Left kidney (tissue), 8 donors: ENCODE measurements at places on chromosomes 12 and 14. TPM values are rescaled to one million over a fixed set of nuclear protein-coding genes. Genes with fewer than 3 reads are reported as not detected.

GRCh38 chr12:82430541-82431145, 72.3 kb downstream of the METTL25 start:
- no peak for DNase-seq

- DNase-seq, result no peak
Observed at GRCh38 chr12:75944097-75944904, 87.3 kb downstream of the PHLDA1 start.

GRCh38 chr12:102992720-102993119, 35.2 kb downstream of the ASCL1 start:
- DNase-seq, result no peak

GRCh38 chr14:101992708-101993107, 28.3 kb downstream of the DYNC1H1 start:
- no peak for DNase-seq

- DNase-seq, result no peak
Observed at GRCh38 chr14:54502602-54503001, 7.1 kb upstream of the CGRRF1 start.

DNA sequence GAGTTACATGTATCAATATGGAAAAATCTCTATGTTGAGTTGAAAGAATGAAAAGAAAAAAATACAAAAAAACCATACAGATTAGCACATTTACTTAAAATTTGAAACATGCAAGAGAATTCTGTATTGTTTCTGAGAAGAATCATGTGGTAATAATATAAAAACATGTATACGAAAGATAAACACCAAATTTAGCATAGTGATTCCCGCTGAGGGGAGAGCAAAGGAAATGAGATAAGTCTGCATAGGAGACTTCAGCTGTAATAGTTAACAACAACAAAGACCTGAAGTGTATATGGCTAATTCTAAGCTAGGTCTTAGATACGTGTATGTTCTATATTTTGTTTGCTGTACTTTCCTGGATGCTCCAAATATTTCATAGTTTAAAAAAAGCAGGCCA, 46.5 kb downstream of the FNTB start:
- no peak for DNase-seq

GRCh38 chr12:50984586-50985298, 32.4 kb downstream of the HIGD1C start:
- DNase-seq, result no peak

DNA sequence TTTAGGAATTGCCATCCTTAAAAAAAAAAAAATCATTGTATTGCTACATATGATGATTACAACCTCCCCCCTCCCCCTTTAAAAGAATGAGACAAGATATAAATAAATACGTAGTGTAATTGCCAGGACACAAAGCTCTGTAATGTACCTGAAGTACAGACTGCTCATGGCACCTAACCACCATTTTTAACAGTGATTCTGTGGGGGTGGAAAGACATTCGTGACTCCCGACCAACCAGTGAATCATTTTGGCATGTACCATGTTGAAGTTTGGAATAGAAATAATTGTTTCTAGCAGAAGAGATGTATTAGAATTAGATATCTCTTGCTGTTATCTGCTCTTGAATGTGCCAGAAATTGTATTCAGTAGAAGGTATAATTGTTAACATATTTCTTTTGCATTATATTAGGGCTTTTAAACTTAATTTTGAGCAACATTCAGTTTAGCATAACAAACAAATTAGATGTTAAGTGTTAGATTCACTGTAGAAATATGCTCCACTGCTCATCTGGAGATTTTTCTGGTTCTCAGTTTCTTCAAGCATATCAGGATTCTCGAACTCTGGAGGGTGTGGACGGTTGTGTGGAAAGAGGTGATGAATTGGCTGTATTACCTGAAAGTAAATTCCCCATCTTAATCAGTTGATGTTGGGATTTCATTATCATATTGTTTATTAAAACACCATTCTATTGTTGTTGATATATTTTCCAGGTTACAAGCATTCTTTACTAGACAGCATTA, 31.1 kb downstream of the FRS2 start:
- DNase-seq, result no peak

GRCh38 chr12:120801146-120801545, 75.5 kb downstream of the ACADS start:
- no peak for DNase-seq

GRCh38 chr12:74646831-74647230, 109.2 kb downstream of the ATXN7L3B start:
- peak; percentile 6 for DNase-seq

DNA sequence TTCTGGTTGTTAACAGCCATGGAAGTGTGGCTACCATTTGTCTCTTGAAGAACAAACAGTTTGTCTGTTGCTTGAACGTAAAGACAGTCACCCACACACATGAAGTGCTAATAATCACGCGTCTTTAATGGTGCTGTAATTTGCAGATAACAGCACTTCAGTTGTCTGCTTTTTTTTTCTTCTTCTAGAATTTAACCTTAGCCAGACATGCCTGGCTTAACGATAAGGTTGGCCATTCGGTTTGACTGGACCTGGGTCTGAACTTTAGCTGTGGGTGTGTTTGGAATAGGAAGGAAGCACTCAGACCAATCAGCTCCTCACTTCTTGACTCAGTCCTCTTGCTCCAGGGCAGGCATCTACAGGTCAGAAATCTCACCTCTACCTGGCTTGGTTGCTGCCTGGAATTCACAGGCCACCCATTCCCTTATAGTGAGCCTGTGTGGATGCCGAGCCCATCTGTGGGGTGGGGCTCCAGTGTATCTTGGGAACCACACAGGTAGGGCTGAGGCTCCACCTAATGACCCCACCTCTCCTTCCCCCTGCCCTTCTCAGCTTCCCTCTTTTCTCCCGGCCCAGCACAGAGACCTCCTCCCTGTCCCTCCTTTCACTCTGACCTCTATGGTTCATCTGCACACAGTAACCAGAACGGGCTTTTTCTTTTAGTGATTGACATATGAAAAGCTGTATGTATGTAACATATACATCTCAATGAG, 246.4 kb upstream of the PWP1 start:
- DNase-seq, result no peak

DNA sequence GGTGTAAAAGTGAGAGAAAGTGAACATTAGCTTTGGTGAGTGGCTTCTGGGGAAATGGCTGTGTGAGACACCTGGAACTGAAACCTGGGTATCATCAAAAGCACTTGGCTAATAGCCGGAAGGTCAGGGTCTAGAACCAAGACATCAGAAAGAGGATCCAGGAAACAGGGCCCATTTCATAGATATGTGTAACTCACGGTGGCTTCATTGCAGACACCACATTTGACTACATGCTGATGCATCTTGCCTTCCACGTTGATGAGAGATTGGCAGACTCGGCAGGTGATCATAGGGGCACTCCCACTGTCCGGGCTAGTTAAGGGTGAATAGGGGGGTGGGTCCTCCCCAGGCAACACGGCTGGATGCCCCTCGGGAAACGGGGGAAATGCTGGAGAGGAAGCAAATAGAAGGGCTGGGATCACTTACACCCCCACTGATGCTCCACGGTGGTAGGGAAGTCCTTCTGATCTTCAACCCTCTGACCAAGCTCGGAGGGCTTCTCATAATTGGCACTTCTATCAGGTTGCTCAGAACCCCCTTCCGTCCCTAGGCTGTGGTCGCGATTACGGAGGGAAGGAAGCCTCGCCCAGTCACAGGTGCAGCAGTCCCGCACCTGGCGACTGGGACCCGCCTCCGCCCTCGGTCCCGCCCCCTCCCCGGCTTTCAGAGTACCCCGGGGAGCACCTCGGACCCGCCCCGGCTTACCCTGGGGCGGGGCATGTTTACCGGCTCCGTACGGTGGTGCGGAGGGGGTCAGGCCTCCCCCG, 593 bp downstream of the PIP4P1 start:
- no peak for DNase-seq

GRCh38 chr14:69484444-69485314, at the start of gene PLEKHD1:
PLEKHD1 (plus strand) TSS chr14:69484728; CDS start chr14:69484966, 238 bp downstream.
- no peak for DNase-seq

GRCh38 chr14:49897965-49898364, 5.1 kb downstream of the ARF6 start:
- no peak for DNase-seq

DNA sequence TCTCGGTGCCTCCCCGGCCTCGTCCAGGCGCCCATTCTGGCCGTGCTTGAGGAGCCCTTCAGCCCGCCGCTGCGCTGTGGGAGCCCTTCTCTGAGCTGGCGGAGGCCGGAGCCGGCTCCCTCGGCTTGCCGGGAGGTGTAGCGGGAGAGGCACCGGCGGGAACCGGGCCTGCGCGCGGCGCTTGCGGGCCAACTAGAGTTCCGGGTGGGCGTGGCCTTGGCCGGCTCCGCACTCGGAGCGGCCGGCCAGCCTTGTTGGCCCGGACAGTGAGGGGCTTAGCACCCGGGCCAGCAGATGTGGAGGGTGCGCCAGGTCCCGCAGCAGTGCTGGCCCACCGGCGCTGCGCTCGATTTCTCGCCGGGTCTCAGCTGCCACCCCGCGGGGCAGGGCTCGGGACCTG, 168.7 kb upstream of the RPL10L start:
- no peak for DNase-seq

- no peak for DNase-seq
Observed at GRCh38 chr12:24155042-24155441, 205.6 kb upstream of the SOX5 start.

GRCh38 chr12:8847435-8847834, 25.0 kb downstream of the A2ML1 start:
- no peak for DNase-seq

DNA sequence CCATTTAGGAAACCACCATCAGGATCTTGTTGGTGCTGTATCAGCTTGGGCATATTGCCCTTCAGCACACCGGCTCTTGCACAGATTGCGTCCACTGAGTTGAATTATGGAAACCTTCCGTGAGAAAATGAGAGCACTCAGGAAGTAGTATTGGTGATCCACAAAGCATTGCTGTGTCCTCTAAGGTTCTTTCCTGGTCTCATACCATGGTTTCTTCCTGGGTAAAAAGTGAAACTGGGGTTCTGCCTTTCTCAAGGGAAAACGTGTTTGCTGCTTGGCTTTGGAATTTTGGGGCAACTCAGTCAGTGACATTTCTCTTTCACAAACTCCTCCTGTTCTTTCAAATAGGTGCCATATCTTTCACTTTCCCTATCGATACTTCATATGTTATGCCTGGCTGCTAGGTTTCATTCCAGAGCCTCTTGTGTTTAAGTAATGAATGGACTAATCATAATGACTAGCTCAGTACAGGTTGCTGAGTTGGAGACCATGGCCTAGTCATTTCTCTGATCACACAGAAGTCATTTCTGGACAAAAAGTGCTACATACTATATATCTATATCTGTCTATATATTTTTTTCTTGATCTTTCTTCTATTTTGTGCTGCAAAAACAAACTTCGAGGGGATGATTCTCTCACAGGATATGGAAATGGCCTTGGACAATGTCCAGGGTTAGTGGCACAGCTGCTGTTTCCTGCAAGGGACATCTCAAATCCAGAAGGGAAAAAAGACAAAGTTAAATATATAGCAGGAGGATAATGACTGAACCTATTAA, 423.4 kb downstream of the ZFP36L1 start:
- DNase-seq, result no peak

DNA sequence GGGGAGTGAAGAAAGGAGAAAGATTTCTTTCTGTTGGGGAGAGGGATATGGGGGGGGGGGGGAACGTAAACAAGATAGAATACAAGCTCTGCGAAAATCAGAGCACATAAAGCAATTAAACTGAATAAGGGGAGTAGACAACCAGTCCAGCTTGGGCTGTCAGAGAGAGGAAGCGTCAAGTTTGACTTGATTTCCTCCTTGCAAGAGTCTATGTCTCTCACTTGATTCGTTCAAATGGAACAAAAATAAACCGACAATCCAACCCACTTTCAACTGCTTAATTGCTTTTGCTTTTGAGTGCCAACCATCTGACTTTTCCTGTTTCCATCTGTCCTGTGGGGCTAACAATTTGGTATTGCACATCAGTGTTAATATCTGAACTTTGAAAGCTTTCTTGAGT, 942 bp downstream of the SYT1 start:
- peak; percentile 18 for DNase-seq

Gene KICS2
- polyA plus RNA-seq, result 6.3 TPM

Gene LMO3
- 2.1 TPM for polyA plus RNA-seq

Gene HOXC4
- polyA plus RNA-seq, result 55.5 TPM

Gene CSAD
- polyA plus RNA-seq, result 105 TPM

Gene LALBA
- polyA plus RNA-seq, result not detected

Gene DNAH10
- 7.5 TPM for polyA plus RNA-seq

Gene RDH11
- 121 TPM for polyA plus RNA-seq

Gene TPPP2
- polyA plus RNA-seq, result 2.7 TPM

Gene PROX2
- 4.3 TPM for polyA plus RNA-seq

Gene NR4A1
- polyA plus RNA-seq, result 29.5 TPM

Gene KRT81
- polyA plus RNA-seq, result not detected

Gene MYF5
- not detected for polyA plus RNA-seq

Gene SLC6A12
- 16.7 TPM for polyA plus RNA-seq

Gene LRRIQ1
- polyA plus RNA-seq, result 37.4 TPM

Gene MGP
- 33.9 TPM for polyA plus RNA-seq
